ENCODE measurements at places on chromosomes 3 and 15.

GRCh38 chr3:183897606-183898005 lies 12.9 kb upstream of the PARL start:
- no peak overlapping the region for H3K4me3 ChIP-seq
- no peak overlapping the region for H3K27ac ChIP-seq
- H3K4me1 ChIP-seq, result no peaks in the 10 kb centered on the region
- no peaks in the 10 kb centered on the region for H3K36me3 ChIP-seq
- no peak for DNase-seq

DNA sequence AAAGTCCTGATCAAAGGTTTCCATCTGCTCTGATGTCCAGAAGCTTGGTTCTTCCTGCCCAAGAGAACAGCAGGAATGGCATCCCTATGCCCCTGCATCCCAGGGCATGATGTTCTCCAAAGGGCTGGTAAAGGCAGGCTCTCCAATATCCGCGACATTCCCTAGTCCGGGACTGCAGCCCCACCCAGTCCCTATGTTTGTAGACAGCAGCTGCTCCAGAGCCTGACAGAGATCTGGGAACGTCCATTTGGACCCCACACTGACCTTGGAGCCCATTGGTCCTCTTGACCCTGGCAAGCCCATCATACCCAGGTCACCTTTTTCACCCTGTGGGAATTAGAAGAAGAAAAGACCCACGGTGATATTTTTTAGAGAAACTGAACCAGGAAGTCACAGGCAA lies 46.3 kb downstream of the COLQ start:
- no peak overlapping the region for H3K27ac ChIP-seq
- no peaks in the 10 kb centered on the region for H3K4me1 ChIP-seq
- H3K36me3 ChIP-seq, result no peaks in the 10 kb centered on the region
- no peak for DNase-seq

DNA sequence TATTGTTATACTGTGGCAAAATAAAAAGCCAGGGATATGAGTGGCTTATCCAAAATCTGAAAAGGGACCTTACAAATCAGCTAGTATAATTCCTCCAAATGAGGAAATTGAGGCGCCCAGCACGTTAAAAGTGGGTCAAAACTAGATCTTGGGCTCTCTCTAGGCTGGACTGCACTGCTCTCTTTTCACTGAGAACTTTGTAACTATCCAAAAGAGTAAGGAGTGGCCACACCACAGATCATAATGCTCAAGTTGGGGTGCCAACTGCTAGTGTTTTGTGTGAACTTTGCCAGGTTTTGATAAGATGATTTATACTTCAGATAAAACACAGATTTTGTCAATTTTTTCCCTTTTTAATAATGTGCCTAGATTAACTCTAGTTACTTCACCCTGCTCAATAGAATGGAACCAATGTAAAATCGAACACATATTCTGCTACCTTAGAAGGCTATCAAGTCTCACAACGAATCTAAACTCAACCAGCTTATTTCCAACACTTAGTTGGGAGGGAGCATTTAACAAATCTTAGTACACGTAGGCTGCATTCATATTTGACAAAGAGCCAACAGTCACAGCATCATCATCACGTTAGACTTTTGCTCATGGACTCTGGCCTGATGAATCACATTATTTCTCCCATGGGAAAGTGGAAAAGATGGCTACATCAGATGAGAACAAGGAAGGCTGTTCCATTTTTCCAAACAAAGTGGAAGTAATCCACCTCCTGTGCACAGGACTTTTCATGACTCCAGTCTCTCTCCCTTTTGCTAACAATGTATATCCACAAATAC lies 64.4 kb downstream of the ABI3BP start:
- H3K4me3 ChIP-seq, result no peak overlapping the region
- H3K36me3 ChIP-seq, result no peaks in the 10 kb centered on the region
- no peaks in the 10 kb centered on the region for H3K4me1 ChIP-seq
- no peak for DNase-seq
- no peak overlapping the region for H3K27ac ChIP-seq

- DNase-seq, result no peak
- H3K36me3 ChIP-seq, result peaks cover 7% of the 10 kb centered on the region
- no peak overlapping the region for H3K27ac ChIP-seq
- no peaks in the 10 kb centered on the region for H3K27me3 ChIP-seq
- no peaks in the 10 kb centered on the region for H3K4me1 ChIP-seq
Measured at GRCh38 chr15:101054991-101055390, 135.8 kb downstream of the LRRK1 start.

Data from breast epithelium (tissue), 4 donors.